ENCODE measurements at places on chromosomes 2 and 18.

DNA sequence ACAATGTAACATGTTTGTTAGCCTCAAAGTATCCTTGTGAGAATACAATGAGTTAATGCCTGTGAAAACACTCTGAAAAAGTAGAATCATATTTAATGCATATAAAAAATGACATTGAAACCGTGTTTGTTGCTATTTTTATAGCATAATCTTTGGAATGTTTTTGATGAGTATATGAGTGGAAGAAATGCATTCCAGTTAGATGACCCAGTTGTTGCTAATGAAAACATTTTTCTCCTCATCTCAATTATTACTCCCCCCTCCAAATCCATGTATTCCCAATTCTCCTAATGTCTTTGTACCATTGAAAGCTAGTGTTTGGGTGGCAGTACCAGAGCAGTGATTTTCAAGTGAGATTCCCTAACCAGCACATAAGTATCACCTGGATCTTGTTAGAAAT lies 67.1 kb upstream of the DSEL start:
- DNase-seq: no peak

GRCh38 chr18:12011957-12012549 lies 30.7 kb downstream of the IMPA2 start:
- no peak for DNase-seq

DNA sequence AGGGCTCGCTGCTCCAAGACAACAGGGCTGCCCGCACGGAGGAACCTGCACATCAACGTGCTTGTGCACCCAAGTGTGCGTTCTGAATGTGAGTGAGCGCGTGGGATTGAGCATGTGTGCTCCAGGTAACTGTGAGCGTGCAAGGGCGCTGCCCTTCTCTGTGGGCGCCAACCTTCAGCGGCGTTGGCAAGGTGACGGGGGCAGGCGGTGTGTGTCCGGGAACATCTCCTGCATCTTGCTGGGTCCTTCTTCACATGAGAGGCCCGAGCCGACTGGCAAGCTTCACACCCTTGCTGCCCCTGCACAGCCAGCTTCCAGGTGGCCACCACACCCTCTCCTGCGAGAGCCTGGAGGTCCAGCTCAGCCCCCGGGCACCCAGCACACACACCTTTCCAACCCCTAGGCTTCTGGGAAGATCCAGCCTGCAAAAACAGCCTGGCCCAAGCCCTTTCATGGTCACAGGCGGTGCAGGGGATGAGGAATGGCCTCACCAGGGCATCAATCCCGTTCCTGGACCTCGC lies 220.9 kb downstream of the HDAC4 start:
- no peak for DNase-seq

- no peak for DNase-seq
These were observed 158.9 kb upstream of the BOD1L2 start for GRCh38 chr18:56988022-56988421.

DNA sequence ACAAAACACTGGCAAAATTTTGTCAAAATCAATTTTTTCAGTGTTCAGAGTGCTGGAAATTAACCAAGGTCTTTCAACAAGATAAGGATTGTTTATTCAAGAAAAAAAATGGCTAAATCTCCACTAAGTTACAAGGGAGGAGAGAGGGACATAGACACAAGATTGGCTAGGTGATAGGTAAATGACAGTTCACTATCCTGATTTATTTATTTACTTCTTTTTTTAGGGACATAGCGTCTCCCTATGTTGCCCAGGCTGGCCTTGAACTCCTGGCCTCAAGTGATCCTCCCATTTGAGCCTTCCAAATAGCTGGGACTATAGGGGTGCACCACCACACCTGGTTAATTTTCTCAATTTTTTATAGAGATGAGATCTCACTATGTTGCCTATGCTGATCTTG lies 3.7 kb upstream of the WDR33 start:
- no peak for DNase-seq

GRCh38 chr2:100928235-100928634 lies 73.9 kb upstream of the RPL31 start:
- no peak for DNase-seq

- DNase-seq: no peak
These were observed 148.6 kb downstream of the GALNT1 start for GRCh38 chr18:35729991-35730668.

DNA sequence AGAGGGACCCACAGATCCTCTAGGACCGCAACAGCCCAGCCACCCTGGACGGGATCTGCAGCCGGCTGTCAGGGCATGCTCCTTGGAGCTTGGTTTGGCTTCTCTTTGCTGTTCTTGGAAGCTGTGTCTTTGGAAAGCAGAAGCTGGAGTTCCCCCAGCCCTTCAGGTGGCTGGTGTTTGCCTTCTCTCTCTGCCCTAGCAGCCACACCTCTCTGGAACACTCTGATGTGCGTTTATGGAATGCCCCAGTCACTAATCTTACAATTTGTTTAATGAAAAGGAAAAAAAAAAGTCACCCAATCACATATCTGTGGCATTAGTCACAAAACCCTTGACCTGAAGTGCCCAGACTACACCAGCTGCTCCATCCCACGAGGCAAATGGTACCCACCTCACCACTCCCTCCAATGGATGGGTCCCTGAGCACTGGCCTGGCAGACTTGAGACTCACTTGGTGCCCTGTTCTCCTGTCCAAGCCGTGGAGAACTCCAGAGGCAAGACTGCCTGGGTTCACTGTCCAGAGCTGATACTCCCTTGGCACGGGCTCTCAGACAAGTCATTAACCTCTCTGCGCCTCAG lies 70.2 kb upstream of the DAPL1 start:
- DNase-seq: no peak

DNA sequence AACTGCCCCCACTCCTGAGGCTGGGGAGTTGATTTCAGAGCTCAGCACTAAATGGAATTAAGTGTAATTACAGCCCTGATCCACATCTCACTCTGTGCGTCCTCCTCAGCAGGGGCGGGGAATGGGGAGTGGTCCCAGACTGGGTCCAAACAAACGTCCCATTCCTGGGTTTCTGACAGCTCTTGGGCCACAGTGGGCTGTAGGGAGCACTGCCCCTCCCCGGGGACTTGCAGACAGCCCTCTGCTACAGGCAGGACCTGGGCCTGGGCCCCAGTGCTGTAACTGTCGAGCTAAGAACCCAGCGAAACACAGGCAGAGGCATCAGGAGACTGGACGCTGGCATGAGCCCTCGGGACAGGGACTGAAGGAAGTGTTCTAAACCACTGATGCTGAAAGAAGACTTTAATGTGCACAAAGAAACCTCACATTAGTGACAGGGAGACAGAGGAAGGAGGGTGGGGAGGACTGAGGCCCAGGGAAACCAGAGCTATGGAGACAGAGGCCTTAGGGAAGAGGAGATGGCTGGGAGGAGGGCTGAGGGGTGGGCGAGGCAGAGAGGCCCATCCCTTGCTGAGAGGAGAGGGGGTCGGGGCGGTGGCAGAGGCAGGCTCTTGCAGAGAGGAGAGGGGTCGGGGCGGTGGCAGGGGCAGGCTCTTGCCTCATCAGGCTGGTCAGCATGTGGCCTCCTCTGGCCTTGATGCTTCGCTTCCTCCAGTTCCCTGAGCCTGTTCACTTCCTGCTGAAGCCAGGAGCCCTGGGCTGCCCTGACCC lies 5.8 kb upstream of the SEMA4C start:
- no peak for DNase-seq

DNA sequence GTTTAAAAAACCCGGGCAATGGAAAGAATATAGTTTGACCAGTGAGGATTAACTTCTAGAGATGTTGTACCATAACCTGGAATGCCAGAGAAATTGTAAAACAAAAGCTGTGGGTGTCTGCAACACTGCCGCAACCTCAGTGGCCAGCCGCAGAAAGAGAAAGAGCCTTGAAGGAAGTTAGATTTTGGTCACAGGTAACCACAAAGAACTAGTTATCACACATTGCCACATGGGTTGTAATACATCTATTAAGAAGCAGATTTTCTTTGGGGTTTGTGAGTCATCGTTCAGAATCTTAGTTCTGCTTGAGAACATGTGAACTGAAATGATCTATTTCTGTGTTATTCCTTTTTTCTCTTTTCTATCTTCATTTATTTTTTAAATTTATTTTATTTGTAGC lies 222.9 kb upstream of the AGAP1 start:
- DNase-seq: peak; percentile 18

DNA sequence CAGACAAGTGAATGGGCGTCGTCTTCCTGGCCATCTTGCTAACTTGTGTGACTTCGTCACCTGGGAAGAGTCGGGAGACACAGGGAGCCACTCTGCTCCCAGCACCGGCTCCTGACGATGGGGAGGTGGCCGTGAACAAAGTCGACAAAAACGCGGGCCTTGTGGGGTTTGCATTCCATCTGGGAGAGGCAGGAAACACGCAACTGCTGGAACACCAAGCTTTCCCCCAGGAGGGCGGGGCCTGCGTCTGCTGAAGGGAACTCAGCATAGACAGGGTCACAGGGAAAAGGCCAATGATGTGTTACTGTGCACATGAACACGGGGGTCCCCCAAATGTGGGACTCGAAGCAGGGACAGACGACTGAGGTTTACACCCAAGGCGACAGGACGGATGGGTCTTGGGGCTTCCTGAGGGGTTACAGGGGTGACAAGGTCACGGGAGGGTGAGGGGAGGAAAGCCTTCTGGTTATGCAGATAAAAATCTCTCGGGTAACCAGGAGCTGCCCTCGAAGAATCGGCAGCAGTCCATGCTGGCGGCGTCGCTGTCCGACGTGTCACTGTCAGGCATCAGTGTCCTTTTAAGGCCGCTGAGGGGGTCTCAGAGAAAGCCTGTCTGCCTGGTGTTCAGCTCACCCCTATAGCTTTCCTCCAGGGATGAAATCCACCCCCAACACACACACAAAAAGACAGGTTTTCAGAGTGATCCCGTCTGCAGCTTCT lies 28.2 kb upstream of the PRLH start:
- DNase-seq: no peak

- no peak for DNase-seq
These were observed 125.0 kb downstream of the CACNB4 start for GRCh38 chr2:151973901-151974199.

GRCh38 chr2:126902859-126903258 lies 4.2 kb downstream of the TEX51 start:
- no peak for DNase-seq

DNA sequence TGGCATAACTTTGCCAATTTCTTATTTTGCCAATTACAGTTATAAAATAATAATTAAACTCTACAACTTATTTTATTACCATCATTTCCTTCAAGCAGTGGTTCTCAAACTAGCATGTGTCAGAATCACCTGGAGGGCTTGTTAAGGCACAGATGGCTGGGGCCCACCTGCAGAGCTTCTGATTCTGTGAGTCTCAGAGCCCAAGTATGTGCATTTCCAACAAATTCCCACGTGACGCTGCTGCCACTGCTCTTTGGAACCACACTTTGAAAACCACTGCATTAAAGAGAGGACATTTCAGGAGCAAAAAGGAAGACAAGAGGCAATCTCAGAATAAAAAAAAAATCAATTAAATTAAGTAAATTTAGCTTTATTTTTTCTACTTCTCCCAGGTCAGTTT lies 94.0 kb upstream of the HNRNPA3 start:
- DNase-seq: no peak

DNA sequence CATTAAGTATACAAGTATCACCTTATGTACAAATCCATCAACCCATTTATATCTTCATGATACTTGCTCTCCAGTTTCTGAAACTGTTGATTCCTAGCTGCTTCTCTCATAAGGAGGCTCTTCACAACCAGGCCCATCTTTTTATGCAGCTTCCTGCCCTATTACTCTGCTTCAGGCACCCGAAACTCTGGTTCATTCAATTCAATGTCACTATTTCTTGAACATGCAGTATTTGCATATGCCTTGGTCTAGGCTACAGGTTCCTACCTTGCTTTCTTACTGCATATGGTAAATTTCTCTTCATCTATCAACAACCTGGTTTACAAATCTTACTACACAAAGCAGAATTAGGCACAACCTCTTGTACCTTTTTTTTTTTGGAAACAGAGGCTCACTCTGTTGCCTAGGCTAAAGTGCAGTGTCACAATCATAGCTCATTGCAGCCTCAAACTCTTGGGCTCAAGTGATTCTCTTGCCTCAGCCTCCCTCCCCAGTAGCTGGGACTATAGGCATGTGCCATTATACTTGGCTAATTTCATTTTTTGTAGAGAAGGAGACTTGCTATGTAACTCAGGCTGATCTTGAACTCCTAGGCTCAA lies 2.7 kb upstream of the CDKL4 start:
- DNase-seq: no peak

- no peak for DNase-seq
These were observed 133.6 kb downstream of the ALK start for GRCh38 chr2:29787473-29788465.

DNA sequence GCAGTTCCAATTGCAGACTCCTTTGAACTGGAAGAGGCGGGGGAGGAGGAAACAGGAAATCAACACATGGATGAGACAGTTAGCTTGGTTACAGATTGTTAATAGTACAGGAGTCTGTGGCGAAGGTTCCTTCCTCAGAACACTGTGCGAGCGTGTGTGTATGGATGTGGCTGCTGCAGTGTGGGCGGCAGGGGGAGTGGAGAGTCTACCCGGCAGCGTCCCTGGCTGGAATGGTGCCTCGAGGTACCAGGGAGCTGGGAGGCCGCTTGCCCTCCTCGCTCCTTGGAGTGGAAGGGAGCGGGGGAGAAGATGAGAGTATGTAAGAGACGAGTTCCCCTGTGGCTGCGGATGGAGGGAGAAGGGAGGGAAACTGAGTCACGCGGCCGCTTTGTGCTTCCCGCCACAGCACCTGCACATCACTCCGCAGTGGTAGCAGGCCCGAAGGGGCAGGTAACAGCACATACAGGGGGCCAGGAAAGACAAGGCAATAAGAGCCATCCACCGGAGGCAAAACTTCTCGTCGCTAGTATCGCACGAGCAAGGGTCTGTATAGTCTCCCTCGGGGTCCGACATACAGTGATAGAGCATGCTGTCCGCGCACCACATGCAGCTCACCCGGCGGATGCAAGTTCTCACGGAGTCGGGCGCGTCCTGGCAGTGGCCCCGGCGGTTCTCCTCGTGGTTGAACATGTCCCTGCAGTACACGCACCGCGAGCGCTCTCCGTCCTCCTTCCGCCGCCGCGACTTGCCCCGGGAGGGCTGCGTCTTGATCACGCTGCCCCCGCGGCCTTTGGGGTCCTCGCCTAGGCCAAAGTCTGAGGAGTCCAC lies 85.7 kb downstream of the ACTR2 start:
- DNase-seq: no peak

DNA sequence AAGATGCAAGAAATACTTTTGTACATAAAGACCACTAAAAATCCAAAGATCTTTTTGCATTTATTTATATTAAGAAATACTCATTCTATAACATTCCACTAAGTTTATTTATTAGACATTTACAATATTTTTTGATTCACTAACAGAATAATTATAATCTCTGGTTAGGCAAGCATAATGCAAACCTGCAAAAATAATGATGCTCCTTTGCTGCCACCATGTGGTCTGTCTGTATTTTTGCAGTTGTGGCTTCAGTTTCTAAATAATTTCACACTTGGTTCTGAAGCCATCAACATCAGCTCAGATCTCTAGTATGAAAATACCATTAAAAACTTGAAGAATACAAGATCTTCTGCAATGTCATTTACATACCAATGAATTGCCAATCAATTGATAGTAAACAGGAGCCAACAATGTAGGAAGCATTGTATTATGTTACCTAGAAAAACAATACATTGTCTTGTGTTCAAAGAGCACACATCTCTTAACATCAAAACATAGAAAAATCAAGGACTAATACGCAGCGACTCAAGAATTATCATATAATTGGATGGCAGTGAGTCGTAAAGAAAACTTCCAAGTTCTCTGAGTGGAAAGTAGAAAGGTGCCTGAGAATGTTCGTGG lies 28.8 kb upstream of the WDR75 start:
- DNase-seq: no peak
